Activated CD4-positive, alpha-beta T cell treated with anti-CD3 and anti-CD28 coated beads for 36 hours (primary cell): ENCODE measurements at places on chromosomes 16 and 17. TPM values are rescaled to one million over a fixed set of nuclear protein-coding genes. Genes with fewer than 3 reads are reported as not detected.

ZMYND15 gene
- 0.11 TPM for total RNA-seq

GRCh38 chr17:10238661-10239060, 40.3 kb upstream of the GAS7 start:
- no peaks in the 10 kb centered on the region for H3K4me1 ChIP-seq
- peaks cover 2% of the 10 kb centered on the region for H3K27me3 ChIP-seq
- H3K36me3 ChIP-seq: no peaks in the 10 kb centered on the region
- H3K4me3 ChIP-seq: no peak overlapping the region
- no peak for DNase-seq
- no peak overlapping the region for H3K27ac ChIP-seq

DNA sequence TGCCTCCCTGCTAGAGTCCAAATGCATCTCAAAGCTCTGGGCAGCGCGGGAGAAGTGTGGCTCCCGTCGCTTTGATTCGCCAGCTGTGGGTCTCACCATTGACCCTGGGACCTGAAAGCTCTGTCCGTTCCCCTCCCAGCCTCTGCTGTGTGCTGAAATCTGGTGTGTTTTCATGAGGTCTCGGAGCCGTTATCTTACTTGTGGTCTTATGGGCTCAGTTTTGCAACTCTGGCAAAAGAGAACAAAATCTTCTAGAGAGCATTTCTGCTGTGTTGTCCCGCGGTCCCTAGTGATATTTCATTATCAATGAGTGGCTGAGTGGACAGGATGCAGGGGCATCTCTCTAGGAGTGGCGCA, 13.3 kb downstream of the CRISPLD2 start:
- H3K4me1 ChIP-seq: no peaks in the 10 kb centered on the region
- no peak overlapping the region for H3K27ac ChIP-seq
- DNase-seq: no peak
- H3K36me3 ChIP-seq: no peaks in the 10 kb centered on the region

- no peak overlapping the region for H3K27ac ChIP-seq
- no peaks in the 10 kb centered on the region for H3K27me3 ChIP-seq
- no peak overlapping the region for H3K4me3 ChIP-seq
- no peaks in the 10 kb centered on the region for H3K4me1 ChIP-seq
- DNase-seq: no peak
- H3K36me3 ChIP-seq: no peaks in the 10 kb centered on the region
These were observed 116.5 kb downstream of the ANKFN1 start for GRCh38 chr17:56269556-56270389.

DNA sequence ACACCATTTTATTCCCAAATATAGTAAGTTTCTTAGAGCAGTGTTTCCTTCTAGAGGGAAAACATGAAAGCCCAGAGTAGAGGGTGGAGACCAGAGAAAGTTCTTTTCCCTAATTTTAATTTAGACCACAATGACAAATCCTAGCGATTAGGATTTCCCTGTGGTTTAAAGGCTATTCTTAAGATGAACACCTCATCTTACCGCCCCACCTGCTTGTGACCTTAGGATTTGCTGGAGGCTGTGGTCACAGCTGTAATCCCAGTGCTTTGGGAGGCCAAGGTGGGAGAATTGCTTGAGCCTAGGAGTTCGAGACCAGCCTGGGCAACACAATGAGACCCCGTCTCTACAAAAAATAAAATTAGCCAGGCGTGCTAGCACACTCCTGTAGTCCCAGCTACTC, 51.1 kb downstream of the GPRC5B start:
- H3K27ac ChIP-seq: no peak overlapping the region
- H3K4me1 ChIP-seq: no peaks in the 10 kb centered on the region
- H3K36me3 ChIP-seq: no peaks in the 10 kb centered on the region
- no peak for DNase-seq
- no peaks in the 10 kb centered on the region for H3K27me3 ChIP-seq
